ENCODE measurements at places on chromosomes 1 and 21.

DNA sequence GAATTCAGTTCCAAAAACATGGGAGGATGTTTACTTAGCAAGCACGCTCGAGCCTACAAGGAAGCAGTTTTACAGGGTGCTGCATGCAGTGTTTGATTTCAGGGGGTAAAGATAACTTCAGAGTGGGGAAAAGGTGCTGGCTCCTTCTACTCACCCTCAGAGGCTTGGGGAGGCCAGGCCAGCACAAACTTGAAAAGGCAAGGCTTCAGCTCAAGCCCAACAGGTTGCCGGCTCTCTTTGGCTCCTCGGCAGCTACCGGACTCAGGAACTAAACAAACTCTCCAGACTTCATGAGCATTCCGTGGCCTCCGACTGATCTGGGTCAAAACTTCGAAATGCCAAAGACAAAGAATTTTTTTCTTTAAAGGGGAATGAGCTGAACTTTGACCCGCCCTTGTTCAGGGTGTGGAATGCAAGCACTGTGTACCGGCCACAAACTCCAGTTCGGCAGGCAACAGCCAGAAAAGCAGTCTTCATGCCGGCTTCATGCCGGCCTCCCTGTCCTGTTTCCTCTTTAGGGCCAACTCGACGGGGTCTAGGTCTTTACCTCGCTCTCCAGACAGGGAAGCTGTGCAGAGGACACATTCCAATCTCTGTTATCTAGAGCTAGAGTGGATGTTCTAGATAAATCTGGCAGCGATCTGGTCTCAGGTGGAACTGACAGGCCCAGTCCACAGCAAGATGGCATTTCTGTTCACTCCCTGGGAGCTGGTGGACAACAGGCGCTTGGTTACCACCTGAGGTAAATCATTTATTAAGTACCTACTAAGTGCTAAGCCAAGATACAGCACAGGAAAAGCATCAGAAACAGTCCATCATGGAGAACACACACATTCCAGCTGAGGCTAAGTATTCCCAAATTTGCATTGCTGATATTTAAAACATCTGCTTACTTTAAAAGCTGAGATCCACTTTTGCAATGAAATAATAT is 75.0 kb downstream of the CD46 start:
- DNase-seq, result no peak

DNA sequence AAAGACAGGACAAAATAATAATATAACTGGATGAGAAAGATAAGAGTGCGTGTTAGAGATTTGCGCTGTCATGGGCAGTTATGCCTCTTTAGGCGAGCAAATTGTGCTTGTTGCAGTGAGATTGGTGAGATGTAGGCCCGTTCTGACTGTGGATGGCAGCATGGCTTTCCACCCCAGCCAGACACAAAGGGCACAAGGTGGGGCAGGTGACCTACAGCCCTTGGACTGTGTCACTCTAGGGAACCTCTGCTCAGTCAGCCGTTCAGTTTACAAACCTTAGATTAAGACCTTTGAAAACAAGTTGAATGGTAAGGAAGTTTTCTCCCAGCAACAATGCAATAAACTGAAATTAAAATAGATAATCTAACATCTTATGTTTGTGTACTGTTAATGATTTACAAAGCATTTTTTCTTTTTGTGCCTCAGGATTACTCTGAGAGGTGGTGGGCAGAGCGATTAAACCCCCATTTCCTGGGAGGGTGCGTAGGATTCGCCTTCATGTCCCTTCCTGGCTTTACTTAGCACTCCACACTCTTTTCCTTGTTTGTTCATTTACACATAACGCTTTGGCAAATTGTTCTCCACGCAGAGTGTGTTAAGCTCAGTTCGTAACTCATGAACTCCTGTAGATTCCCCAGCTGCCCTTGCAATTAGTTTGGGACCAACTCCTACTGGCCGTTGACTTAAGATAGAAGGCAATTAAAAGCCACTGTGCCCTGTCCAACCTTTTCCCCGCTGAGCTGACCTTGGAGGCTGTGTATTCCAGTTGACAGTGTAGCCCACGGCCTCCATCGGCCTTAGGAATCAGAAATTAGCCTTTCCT is 58.1 kb upstream of the IGSF5 start:
- DNase-seq, result no peak

- no peak for DNase-seq
Measured at GRCh38 chr1:229152311-229152710, 118.6 kb upstream of the RAB4A start.

- DNase-seq, result peak; percentile 86
Measured at GRCh38 chr1:201530741-201531531, 8.0 kb upstream of the NAV1 start.

DNA sequence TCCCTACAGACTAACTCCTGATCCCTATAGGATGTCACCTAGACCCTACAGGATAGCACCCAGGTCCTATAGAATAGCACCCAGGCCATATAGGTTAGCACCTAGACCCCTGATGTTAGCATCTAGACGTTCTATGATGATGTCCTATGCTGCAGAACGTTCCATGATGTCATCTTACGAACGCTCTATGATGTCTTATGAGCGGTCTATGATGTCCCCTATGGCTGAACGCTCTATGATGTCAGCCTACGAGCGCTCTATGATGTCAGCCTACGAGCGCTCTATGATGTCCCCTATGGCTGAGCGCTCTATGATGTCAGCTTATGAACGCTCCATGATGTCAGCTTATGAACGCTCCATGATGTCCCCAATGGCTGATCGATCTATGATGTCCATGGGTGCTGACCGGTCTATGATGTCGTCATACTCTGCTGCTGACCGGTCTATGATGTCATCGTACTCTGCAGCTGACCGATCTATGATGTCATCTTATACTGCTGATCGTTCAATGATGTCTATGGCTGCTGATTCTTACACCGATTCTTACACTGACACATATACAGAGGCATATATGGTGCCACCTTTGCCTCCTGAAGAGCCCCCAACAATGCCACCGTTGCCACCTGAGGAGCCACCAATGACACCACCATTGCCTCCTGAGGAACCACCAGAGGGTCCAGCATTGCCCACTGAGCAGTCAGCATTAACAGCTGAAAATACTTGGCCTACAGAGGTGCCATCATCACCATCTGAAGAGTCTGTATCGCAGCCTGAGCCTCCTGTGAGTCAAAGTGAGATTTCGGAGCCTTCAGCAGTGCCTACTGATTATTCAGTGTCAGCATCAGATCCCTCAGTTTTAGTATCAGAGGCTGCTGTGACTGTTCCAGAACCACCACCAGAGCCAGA is 9.5 kb downstream of the SON start:
- DNase-seq, result no peak

GRCh38 chr1:49028396-49028795 is 251.7 kb upstream of the BEND5 start:
- no peak for DNase-seq

DNA sequence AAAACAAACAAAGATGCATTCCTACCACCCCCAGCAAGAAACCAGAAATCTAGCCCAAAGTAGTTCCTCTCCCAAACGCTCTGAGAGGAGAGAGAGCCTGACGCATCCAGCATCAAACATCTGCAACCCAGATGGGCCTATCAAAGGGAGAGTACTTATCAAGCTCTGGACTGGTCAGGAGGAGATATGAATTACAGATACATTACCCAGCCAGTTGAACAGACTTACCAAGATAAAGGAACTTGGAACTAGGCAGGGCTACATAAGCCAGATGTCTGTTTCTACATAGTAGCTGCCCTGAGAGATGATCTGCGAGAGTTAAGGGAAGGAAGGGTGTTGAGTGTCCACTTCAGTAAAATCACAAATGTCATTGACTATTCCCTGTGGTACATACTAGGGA is 138.4 kb downstream of the PAPPA2 start:
- DNase-seq, result no peak

DNA sequence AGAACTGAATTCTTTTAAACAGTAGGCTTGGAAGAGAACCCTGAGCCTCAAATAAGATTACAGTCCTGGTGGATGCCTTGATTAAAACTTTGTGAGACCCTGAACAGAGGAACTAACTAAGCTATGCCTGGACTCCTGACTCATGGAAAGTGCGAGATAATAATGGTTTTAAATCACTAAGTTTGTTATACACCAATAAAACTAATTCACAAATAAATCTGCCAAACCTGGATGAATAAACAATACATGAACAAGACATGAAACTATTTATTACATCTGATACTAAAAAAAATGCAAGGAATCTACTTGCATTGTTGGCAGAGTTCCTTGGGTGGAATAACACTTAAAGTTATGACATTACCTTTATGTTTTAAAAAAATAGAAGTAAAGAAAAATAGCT is 118.4 kb downstream of the PIGK start:
- no peak for DNase-seq

DNA sequence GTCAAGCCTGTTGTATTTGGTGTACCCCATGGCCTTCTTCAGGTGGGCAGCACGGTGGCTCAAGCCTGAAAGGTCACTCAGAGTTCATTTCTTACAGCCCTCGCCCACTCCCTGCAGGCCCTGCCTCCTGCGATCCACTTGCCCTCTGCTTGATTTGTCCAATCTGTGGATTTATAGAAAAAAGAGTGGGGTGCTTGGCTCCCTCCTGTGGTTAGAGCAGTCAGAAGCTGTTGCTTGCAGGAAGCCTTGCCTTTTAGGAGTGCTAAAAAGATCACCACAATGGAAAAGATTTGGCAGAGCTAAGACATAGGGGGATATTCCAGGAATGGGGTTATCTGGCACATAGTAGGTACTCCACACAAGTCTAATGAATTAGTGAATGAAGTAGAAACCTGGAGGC is 108.0 kb upstream of the TRABD2B start:
- no peak for DNase-seq

DNA sequence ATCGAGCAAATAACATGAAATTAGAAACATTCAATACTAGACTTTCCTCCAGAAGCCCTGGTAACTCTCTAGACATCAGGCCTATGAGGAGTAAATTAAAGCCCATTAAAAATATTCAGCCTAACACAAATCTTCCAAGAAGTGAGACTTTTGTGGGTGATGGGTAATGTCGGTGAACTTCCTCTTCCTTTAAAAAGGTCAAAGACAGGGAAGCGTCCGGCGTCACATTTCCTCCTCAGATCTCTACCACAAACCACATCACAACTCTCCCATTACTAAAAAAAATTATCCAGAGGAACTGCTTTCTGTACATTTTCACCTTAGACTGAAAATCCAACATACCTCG is 1.4 kb downstream of the EIF4G3 start:
- DNase-seq, result peak; percentile 72

DNA sequence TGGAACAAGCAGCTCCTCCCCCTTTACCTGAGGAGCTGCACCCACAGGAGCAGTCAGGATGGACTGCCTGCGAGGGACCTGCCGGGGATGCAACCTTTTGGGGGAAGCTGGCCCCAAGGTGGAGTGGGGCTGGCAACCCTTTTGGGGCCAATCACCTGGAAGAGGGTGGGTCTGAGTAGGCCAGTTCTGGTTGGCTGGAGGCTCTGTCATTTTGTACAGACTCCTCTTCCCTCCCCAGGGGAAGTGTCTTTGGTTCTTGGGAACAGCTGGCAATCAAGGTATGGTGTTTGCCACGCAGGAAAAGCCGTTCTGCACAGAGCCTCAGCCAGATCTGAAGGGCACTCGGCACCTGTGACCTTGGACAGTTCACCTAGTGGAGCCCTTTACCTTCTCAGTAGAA is 280 bp upstream of the A3GALT2 start:
- no peak for DNase-seq

DNA sequence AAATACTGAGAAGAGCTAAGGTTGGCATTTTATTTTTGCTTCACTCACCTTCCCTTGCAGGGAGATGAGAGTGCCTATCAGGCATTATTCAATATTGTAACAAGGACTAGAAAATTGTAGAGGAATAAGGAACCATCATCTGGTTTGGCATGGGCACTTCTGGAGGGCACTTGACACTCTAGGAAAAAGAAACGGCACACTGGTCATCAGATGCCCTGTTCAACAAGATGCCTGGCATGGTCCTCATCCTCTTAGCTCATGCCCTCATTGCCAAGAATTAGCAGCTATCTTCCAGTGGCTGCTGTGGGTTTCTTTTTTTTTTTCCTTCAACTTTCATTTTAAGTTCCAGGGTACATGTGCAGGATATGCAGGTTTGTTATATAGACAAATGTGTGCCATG is 95.1 kb upstream of the ESRRG start:
- no peak for DNase-seq

DNA sequence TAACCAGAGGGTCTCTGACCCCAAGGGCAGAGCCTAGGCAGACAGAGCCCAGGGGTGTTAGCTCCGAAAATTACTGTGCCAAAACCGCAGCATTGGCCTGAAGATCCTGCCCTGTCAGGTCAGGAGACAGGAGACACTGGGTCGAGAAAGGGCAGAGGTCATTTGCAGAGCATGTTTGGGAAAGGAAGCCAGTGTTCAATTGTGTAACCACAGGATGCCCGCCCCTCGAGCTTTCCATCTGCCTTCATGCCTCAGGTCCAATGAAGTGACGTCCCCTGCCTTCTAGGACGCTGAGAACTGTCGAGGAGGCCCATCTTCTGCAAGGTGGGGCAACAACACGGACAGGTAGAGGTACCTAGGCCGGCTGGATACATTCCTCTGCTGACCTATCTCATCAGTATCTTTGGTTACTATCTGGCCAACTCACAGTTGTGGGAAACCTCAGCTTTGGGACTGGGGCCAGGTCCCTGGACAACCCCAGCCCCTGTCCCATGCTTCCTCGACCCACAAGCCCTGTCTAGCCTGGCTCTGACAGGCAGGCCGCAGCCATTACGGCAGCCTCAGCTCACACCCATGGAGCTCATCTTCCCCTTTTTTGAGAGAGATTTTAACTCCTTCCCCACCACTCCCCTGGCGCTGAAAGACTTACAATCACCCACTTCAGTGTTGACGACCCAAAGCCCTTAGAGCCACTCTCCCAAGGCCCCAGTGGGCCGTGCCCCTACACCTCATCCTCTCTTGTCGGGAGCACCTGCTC is 1.3 kb downstream of the ARL8A start:
- peak; percentile 45 for DNase-seq

DNA sequence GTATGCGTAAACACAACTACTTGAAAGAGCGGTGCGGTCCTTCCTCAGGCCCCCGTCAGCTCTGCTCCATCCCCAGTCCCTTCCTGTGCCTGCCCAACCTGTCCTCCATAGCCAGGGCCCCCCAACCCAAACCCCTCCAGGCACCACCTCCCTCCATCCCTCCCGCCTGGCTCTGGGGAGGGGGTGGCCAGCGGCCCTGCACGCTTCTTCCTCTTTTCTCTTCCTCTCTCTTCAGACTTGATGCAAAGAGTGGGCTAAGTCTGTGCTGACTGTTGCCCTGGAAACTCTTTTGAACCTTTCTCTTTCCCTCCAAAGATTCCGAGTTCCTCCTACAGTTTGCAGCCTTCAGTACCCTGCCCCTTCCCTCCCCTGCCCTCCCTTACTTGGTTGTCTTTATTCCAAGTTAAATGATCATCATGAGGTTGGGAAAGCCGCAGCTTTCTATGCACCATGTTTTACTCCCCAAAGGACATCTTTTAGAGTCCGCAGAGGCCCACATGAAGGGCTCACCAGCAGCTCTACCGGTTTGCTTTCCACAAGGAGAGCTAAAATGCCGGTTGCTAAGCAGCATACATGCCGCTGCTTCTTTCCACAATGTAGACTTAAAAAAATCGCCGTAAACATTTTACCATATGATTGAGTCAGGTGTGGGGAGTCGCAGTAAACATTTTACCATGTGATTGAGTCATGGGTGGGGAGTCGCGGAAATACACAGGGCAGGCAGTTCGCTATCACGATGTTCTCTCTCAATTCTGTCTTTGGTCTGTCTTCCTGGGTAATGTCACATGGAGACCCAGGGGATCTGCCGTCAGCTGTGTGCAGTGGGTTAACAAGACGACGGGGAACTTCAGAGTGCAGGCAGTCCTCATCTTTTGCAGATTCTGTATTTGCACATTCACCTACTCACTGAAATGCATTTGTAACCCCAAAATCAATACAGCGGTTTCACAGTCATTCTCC is 525.3 kb downstream of the KIF26B start:
- peak; percentile 47 for DNase-seq
